ENCODE measurements at places on chromosomes 16 and 17.

DNA sequence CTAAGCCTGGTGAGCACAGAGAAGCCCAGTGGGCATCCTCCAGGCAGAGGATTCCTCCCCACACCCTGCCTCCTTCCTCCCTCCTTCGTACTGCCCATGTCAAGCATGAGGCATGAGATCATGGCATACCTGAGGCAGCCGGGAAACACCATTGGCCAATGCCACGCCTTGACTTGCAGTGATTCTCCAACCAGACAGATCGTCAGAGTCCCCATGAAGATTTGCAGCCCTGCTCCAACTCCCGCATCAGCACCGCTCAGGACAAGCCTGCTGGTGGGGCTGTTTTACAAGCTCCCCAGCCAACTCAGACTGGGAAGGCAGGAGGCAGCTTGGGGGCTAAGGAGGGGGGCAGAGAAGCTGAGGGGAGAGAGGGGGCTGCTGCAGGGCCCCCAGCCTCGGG lies 2.9 kb upstream of the KRT16 start:
- no peak for DNase-seq

- no peak for DNase-seq
These were observed 1.0 kb upstream of the ETV4 start for GRCh38 chr17:43547189-43547550.

- no peak for DNase-seq
These were observed 45.8 kb downstream of the PITPNC1 start for GRCh38 chr17:67422897-67423296.

GRCh38 chr16:87441886-87442580 lies 49.9 kb downstream of the MAP1LC3B start:
- no peak for DNase-seq

- peak; percentile 63 for DNase-seq
These were observed 47.2 kb downstream of the HOXB1 start for GRCh38 chr17:48483471-48484131.

DNA sequence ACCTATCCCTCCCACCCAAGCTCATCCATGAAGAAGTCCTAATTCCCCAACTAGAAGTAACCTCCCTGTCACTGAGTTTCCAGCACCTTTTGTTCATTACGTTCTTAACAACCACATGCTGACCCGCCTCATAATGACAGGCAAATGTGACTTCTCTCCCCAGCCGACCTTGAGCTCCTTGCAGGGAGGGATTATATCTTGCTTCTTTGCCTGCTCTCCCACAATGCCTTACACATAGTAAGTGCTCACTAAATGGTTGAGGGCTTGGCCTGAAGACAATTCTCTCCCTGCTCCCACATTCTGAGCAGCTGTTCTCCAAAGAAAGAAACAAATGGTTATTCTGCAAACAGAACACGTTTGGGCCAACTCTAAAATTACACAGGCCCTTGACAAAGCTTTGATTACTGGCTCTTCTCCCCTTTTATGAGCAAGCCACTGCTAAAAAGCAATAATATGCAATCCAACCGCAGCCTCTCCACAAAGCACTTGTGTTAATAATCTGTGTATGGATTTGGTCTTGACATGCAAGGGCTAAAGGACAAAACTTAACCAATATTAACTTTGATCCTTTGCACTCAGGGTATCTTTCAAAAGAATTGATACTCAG lies 23.2 kb downstream of the SLC39A11 start:
- no peak for DNase-seq

DNA sequence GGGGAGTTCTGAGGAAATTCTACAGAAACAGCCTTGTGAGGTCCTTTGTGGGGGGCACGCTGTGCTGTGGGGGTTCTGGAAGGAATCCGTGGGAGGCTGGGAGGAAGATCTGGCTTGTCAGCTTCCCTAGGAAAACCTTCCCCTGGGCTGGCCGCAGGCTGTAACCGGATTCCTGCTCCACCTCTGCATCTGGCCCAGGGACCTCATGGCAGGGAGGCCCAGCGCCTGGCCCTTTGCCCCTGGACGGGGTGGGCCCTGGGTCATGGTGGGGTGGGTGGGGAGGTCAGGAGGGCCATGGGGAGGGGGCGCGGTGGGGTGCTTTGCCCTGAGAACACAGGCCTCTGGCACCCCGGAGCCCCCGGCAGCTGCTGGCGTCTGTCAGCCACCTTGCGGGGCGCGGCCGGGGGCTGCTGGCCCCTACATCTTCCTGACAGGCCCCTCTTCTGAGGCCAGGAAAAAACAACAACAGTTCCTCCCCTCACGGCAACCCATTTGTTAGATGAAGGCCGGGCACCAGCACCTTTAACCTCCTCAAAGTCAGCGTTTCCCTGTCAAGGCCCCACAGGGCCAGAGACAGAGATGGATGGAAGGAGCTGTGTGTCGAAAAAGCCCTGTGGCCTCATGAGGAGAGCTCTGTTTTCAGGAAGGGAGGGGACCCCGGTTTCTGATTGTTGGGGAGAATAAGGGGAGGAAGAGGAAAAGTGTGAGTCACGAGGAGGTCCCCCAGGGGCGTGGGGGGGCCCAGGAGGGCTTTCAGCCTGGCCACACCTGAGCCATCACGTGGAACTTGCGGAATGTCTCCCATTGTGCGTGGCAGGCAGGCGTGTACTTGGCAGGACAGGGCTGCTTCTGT lies 3.6 kb upstream of the MEOX1 start:
- no peak for DNase-seq

- no peak for DNase-seq
These were observed 11.5 kb downstream of the SLC46A1 start for GRCh38 chr17:28394337-28395116.

GRCh38 chr17:5533486-5534315 lies 47.3 kb downstream of the MIS12 start:
- DNase-seq = no peak

DNA sequence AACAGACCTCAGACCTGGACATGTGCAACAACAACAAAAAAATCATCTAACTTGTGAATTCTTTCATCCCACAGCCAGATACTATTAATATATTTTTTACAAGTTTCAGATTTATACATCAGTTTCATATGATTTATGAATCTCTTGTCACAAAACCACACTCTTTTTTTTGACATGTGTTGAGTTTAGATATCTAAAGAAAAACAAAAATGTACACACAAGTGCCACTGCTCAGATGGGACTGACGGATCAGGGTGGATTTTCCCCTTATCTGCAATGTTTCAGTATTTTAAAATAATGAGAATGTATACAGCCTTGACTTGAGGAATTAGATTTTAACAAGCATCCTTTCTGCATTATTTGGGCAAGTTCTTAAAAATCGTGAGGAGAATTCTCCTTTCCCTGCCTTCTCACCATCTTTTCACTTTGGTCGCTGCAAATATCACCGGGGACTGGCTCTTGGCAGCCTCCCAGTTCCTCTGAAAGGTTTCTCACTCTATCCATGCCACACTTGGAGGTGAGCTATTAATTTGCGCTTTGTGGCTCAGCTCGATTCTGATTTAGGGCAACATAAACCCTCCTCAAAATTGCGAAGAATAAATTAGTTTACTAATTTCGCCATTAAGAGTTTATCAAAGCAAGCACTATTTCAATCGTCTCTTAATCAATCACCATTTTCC lies 225.7 kb downstream of the XYLT1 start:
- DNase-seq = no peak
